Stimulated activated CD8-positive, alpha-beta memory T cell treated with anti-CD3 and anti-CD28 coated beads, Interleukin-4, amount 100 ng/mL, for 4 hours (primary cell): ENCODE measurements at places on chromosomes 11 and 22.

DNA sequence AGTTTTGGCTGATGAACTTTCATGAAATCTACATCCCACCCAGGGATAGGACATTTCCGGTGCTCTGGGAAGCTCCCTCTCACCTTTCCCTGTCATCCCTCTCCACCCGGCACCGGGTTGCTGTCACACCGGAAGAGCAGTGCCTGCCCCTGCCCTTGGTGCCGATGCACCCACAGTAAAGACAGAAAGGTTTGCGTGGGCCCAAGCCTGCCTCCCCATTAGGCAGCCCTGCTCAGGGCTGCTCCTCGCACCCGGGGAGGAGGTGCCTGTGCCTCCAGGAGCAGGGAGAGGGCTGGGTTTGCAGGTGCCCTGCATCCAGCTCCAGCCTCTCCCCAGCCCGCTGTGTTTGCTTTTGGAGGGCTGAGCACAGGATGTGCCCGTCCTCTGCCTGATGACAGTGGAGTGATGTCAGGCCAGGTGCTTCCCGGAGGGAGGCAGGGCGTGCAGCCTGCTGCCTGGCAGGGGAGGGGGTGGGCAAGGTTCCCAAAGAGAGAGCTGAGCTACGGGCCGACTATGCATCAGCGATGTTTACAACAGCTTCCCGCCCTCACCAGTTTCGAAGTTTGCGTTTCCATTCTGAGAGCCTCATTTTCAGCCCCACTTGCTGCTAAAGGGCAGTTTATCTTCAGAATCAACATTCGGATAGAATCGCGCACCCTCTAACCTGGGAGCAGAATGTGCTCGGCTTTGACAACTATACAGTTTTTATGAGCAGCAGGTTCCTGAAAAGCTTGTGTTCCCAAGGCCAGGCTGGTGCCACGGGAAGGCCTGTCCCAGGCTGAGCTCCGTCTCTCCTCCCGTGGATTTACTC lies 83.2 kb upstream of the CLDN5 start:
- DNase-seq: no peak

DNA sequence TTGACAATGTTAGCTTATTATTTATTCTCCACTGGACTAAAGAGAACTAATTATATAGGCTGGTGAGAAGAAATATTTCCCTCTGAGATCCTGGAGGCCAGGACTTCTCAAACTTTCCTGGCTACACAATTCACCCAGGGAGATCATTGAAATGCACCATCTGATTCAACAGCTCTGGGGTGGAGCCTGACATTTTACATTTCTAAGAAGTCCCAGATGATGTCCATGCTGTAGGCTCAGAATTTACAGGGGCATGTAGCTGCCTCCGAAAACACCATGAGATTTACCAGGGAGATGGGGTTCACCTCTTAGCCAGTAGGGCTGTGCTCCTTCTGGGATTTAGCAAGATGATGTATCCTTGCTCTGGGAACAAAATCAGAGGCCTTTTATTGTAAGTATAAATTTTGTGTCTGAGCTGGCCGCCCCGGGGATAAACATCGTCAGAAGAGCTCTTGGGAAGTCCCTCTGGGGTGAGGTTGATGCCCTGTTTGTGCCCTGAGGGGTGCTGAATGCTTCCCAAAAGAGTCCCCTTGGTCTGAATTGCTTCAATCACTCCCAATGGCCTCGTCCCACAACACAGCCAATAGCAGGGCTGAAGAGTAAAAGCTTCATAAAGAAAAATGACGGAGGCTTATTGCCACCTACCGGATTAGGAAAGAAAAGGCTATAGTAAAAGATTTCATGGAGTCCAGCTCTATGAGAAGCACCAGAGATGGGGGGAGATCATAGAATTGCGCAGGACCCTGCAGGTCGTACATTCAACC lies 33.4 kb upstream of the API5 start:
- no peak for DNase-seq

GRCh38 chr11:120226242-120226641 lies 13.7 kb upstream of the POU2F3 start:
- DNase-seq: no peak

DNA sequence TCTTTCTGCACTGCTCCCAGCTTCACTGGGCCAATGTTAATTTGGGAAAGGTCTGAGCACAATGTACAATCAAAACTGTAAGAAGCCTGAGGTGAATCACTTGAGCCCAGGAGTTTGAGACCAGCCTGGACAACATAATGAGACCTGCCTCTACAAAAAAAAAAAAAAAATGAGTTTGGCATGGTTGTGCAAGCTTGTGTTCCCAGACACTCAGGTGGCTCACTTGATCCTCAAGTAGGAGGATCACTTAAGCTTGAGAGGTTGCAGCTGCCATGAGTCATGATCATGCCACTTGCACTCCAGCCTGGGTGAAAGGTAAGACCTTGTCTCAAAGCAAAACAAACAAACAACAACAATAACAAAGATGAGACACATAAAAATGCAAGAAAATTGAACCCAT lies 38.6 kb upstream of the SC5D start:
- no peak for DNase-seq

GRCh38 chr22:35301372-35301874 lies 1.7 kb downstream of the TOM1 start:
- no peak for DNase-seq

DNA sequence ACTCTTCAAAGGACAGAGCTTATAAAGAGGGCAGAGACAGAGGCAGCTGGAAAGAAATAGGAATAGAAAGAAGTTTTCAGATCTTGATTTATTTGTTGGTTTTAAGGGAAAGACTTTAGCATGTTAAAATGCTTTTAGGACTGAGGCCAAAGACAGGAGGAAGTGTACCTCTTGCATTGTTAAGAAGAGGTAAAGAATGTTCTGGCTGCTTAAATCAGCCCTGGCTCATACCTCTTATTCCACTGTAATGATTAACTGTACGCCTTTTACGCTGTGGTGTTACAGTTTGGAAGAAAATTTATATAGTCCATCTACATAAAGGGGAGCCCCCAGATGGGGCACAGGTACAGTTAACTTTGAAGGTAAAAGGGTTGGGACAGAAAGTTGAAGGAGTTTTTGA lies 10.1 kb upstream of the MPZL2 start:
- DNase-seq: no peak

DNA sequence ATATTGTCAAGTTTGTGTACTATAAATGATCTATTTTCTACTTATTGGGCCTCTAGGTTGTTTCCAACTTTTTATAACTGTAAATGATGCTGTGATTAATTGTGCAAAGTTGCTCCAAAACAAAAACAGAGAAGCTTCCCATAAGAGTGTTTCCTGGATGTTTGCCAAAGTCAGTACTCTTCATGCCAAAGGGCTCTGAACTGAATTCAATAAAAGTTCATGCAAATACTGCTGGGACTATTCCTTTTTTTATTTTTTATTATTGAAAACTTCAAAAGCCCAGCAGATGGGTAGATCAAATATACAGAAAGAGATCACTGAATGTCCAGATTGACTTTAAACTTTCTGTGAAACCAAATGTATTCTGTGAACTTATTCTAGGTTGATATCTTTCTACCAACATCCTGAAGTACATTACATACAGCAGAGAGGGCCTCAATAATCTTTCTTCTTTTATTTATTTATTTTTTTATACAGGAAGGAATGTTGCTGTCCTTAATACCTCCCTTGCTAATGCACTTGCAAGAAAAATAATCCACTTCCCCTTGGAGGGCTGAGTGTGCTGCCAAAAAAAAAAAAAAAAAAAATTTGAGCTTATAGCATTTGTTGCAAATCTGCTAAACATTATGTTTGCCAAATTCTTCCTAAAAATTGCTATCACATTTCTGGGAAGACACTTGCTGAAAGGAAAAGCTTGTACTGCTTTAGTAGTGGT lies 53.0 kb downstream of the CTSC start:
- no peak for DNase-seq

DNA sequence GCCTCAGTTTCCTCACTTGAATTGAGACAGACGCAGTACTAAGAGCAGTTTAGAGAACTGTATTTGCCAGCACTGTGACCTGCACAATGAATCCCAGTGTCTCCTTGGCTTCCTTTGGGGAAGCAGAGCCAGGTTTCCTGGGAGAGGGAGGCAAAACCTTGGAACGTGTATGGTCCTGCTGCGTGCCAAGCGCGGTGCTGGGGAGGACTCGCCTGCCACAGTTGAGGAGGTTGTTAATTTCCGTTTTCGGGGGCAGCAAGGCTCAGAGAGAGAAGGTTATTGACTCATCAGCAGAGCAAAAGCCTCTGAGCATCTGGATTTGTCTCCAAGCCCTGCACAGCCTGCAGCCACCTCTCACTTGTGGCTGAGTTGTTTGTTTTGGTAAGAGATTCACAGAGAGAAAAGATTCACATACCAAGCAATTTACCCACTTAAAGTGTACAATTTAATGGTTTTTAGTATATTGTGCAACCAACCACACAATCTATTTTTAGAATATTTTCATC lies 10.8 kb downstream of the SYT12 start:
- no peak for DNase-seq

GRCh38 chr11:46896719-46897406 lies 21.5 kb downstream of the LRP4 start:
- no peak for DNase-seq

DNA sequence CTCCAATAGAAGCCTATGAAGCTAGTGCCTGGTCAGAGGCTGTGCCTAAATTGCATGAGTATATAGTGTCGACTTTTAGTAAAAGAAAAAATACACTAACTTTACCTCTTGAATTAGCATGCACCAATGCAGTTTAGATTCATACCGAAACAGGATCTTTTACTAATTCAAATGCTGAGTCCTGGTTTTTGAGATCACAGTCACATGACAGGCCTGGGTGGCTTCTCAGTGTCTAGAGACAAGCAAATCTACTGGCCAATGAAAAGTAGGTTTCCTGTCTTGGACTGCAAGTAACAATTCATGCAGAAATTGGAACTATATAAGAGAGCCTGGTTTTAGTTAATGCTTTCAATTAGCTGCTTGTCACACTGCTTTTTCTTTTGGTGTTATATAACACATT lies 7.2 kb downstream of the ARHGEF12 start:
- DNase-seq: no peak

DNA sequence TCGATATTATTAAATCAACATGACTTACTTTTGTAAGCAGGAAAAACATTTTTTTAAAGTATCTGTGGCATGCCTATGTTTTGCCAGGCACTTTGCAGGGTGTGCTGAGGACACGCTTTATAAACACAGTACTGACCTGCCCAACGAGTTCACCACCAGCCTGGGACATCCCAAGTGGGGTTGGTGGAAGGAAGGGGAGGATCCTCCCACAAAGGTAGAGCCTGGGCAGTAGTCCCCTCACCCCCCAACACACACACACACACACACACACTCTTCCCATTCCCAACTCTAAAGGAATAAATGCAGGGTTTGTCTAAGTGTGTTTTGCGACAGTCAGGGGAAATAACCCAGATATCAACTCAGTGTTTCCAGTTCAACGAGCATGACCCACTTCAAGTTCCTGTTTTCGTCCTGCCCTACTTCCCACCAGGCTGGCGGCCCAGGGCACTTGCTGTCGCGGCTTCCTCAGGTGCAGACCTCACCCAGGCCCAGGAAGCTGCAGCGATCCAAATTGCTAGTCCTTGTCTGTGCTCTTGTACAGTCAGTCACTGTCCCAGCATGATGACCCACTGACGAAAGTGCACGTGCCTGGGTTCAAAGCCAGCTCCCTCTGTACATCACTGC lies 3.1 kb downstream of the CERK start:
- no peak for DNase-seq

- no peak for DNase-seq
Observed at GRCh38 chr11:63549411-63549810, 12.8 kb downstream of the PLAAT4 start.

- DNase-seq: no peak
Observed at GRCh38 chr11:130980071-130980862, 64.0 kb upstream of the SNX19 start.

GRCh38 chr11:28961726-28962125 lies 853.5 kb downstream of the METTL15 start:
- DNase-seq: no peak

GRCh38 chr22:29663180-29663821 lies 56.5 kb upstream of the CABP7 start:
- no peak for DNase-seq

DNA sequence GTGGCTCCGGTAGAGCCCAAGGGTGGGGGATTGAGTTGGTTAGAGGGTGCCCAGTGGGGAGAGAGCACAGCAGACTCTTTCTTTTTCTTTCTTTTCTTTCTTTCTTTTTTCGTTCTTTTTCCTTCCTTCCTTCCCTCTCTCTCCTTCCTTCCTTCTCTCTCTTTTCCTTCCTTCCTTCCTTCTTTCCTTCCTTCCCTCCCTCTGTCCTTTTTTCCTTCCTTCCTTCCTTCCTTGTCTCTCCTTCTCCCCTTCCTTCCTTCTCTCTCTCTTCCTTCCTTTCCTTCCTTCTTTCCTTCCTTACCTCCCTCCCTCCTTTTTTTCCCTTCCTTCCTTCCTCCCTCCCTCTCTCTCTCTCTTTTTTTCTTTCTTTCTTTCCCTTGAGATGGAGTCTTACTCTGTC lies 4.8 kb upstream of the ALX4 start:
- no peak for DNase-seq

GRCh38 chr11:116467823-116468222 lies 305.0 kb downstream of the BUD13 start:
- no peak for DNase-seq

GRCh38 chr22:19424186-19424500 lies 7.4 kb downstream of the HIRA start:
- no peak for DNase-seq

- DNase-seq: no peak
Observed at GRCh38 chr11:63532117-63532516, 4.5 kb upstream of the PLAAT4 start.

- DNase-seq: no peak
Observed at GRCh38 chr22:31104869-31105268, 2.5 kb downstream of the SELENOM start.

DNA sequence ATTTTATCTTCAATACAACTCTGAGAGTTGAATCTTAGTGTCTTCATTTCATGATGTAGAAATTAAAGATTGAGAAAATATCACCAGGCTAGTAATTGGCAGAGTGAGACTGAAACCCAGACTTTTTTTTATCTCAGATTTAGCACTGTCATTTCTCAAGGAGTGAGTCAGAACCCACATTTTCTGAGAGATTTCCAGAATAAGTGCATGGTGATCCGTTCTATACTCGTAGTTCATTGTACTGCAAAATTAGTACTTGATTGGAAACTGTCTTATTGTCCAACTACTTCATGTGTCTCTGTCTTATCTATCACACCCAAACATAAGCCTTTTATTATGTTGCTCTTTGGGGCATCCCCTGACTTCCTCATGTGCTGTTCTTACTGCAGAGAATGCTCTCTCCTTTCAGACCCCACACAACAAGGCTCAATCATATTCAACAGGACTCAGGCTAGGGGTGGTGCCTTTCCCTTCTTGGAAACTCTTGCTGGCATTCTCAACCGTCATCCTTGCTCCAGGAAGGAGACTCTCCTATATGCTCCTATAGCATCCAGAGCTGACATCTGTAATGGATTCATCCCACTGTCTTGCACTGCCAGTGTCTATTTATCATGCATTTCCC lies 76.7 kb upstream of the BLID start:
- DNase-seq: no peak

- DNase-seq: no peak
Observed at GRCh38 chr11:132026746-132027145, 656.3 kb downstream of the NTM start.

DNA sequence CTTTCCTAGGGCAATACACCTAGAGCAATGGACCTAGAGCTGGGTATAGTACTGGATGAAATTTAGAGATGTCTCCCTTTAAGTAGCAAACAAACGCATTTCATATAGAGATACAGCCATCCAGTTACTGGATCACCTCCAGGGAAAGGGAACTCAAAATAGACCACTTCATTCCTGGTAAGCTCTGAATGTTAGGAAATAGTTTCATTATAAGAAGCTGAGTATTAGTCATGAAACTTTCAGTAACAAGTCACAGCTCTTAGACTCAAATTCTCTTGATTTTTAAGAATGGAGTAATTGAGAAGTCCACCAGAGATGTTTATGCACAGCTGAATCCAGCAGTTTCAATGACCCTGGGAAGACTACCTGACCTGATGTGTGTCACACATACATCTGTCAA lies 221.9 kb downstream of the FAM76B start:
- DNase-seq: no peak
